NCI-H510A (cell line): ENCODE measurements at places on chromosomes 1 and 21.

- peak; percentile 10 for DNase-seq
Observed at GRCh38 chr1:22418933-22419382, 32.7 kb upstream of the ZBTB40 start.

DNA sequence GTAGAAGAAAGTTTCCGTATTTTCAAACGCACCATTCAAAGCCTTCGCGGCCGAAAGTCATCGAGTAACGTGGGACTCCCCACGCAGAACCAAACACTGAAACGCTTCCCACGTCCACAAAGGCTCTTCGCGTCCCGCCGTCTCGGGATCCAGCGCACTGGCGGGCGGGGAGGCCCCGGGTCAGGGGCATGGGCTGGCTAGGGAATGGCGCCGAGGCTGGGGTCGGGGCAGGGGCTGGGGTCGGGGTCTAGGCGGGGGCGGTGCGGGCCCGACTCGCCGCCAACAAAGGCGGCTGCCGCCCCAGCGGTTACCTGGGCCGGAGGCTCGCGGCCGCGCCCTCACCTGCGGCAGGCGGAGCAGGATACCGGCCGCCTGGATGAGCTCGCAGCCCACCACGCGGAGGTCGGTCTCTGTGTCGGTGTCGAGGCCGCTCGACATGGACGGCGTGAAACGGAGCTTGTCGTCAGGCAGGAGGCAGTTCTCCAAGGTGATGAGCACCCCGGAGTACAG lies 403 bp downstream of the CCNL2 start:
- peak; percentile 41 for DNase-seq

DNA sequence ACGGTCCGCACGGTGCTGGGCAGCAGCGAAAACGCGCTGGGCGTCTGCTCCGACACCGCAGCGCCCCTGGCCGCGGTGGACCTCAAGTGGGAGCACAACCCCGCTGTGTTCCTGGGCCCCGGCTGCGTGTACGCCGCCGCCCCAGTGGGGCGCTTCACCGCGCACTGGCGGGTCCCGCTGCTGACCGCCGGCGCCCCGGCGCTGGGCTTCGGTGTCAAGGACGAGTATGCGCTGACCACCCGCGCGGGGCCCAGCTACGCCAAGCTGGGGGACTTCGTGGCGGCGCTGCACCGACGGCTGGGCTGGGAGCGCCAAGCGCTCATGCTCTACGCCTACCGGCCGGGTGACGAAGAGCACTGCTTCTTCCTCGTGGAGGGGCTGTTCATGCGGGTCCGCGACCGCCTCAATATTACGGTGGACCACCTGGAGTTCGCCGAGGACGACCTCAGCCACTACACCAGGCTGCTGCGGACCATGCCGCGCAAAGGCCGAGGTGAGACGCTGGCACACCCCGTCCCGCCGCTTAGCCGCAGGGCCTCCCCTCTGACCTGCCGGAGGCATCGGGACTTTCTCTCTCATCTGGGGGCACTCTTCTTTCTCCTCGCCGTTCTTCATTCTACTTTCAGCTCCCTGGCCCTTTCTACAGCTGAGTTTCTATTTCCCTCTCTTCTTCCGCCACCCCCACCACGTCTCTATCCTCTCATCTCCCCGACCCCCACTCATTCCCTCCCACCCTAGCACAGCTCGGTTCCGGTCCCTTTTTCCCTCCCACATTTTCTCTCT lies 1.0 kb downstream of the NPR1 start:
- DNase-seq: no peak

GRCh38 chr1:167860231-167860923 lies 53.6 kb downstream of the ADCY10 start:
- DNase-seq: no peak

DNA sequence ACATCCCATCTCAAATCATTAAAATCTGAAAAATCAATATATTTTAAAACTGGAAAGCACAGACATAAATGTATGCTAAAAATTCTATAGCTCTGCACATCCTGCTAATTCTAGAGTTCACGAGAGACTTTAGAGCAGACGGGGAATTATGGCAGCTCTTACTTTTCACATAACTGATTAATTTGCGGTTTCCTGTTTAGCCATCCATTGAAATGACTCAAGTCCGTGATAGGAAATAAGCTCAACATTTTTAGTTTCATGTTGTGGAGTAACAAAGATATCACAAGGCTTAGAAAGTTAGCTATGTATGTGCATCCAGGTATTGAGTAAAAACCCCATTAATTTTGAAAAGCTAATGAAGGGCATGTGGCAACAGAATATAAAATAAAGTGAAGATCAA lies 123.2 kb downstream of the SMYD2 start:
- DNase-seq: no peak

GRCh38 chr1:10529091-10529490 lies 54.3 kb downstream of the PEX14 start:
- DNase-seq: no peak

- no peak for DNase-seq
Observed at GRCh38 chr1:198496216-198497143, 44.0 kb downstream of the ATP6V1G3 start.

- no peak for DNase-seq
Observed at GRCh38 chr1:109616391-109616790, 3.0 kb downstream of the GNAT2 start.

DNA sequence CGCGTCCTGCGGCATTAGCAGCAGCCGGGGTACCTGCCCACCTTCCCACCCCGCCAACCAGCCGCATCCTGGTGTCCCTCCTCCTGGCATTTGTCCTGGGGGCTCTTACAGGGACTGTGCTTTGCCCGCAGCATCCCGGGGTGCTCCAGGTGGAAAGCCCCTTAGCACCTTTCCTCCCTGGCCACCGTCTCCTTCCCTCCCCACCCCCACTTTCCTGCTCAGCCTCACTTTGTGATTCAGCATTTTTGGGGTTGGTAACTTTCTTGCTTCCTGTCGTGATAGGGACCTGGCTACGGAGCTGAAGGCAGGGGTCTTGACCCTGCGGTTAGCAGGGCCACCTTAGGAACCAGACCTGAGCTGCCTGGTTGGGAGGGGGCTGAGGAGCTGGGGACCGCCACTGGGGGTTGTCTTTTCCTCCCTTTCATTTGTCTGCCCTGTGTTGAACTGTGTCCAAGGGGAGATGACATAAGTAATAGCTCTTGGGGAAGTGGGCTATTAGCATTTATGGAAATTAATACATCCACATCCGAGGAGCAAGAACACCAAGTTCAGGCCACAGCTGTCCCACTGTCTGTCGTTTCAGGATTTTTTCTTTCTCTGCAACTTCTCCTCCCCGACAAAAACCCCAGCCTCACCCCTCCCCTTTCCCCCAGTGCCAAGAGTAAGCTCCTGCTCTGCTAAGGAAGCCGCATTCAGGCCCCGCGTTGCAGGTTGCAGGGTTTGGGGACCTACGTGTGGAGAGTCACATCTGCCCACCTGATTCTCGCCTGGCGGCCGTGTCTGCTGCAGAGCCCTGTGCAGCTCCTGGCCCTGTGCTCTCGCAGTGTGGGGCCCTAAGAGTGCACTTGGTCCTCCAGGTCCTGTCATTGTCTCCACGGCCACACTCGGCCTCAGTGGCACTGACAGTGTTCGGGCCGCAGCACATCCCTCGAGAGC lies 1.6 kb upstream of the NPHP4 start:
- no peak for DNase-seq

GRCh38 chr1:20342294-20343148 lies 51.8 kb downstream of the VWA5B1 start:
- no peak for DNase-seq

- DNase-seq: no peak
Observed at GRCh38 chr1:92583821-92584760, 97.4 kb upstream of the GFI1 start.
